K562 (cell line): ENCODE measurements at places on chromosomes 5 and 9.

DNA sequence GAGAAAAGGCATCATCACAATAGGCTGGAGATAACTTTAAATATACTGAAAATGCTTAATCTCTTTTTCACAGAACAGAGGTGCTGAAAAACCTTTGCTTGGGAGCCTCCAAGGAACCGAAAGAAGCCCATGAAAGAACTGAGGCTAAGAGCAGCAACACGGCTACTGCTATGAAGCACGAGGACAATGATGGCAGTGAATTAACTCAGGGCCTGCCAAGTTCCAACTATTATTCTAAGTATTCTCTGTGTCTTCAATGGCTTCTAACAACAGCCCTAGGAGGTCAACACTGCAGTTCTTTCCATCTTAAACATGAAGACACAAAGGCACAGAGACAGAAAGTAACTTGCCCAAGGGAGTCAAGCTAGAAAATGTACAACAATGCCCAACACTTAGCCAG, 293.0 kb upstream of the DAP start:
- no peaks in the 10 kb centered on the region for H3K36me3 ChIP-seq
- no peaks in the 10 kb centered on the region for H3K27me3 ChIP-seq
- H3K4me3 ChIP-seq, result no peak overlapping the region
- no peaks in the 10 kb centered on the region for H3K4me1 ChIP-seq
- no peak overlapping the region for H3K27ac ChIP-seq

DNA sequence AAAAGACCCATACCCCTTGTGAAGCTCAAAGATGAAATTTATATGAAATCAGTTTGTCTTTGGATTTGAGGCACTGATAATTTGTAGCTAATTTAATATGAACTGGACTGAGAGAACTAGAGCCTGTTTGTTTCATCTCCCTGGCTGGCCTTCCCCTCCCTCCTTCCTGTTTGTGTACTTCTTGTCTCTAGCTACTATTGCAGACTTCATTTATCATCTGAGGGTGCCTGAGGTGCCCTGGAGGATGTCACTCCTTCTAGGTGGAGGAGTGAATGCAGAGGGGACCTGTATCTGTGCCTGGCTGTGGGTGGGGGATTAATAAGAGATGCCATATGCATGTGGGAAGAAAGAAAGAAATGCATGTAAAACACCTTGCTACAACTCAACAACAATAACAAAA, 22.2 kb upstream of the GNPDA1 start:
- H3K36me3 ChIP-seq, result no peaks in the 10 kb centered on the region
- no peaks in the 10 kb centered on the region; the same call in 1 of the 2 replicates for H3K4me1 ChIP-seq
- H3K4me3 ChIP-seq, result no peak overlapping the region
- no peak overlapping the region for H3K27ac ChIP-seq
- DNase-seq, result no peak

DNA sequence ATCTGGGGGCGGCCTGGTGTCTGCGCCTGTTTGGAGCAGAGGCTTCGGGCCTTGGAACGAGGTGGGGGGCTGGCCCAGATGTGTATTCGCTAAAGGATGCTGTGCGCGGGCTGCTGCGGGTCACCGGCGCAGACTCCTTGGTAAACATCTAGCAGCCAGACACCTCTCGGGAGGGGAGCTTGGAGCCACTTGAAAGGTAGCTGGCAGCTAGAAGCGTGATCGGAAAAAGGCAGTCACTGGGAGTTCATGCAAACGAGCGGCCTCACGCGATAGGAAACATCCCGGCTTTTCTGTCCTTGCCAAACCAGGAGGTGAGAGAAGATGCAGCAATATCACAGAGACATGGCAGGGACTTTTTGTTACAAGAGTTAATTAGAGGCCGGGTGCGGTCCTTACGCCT, 8.1 kb downstream of the LAMC3 start:
- DNase-seq, result peak; percentile 70
- H3K27me3 ChIP-seq, result peaks cover 97% of the 10 kb centered on the region
- no peak overlapping the region for H3K27ac ChIP-seq
- H3K4me3 ChIP-seq, result no peak overlapping the region
- no peaks in the 10 kb centered on the region for H3K36me3 ChIP-seq

DNA sequence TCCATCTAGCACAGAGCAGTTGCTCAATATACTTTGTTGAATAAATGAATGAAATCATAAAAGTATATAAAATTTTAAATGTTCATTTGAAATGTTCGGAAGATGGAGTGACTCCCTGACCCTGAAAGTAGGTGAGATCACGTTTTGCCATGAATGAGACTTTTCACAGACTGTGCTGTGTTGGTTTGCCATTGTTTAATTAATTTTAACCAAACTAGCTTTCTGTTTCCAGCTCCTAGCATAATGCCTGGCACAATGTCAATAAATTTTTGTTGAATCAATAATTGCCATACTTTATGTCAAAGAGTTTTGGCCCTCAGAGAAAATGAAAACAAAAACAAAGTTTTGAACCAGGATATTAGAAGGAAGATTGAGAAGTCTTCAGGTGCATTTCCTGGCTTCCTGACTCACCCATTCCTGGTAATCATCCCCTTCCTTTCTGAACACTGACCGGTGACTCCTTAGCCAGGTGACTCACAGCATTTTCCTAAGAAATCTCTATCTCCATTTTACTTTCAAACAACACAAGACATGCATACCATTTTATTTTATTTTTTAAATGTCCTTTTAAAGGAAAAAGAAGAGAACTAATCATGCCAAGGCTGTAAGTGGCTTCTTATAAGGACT, 15.1 kb downstream of the SLC28A3 start:
- H3K27me3 ChIP-seq, result no peaks in the 10 kb centered on the region
- H3K36me3 ChIP-seq, result no peaks in the 10 kb centered on the region
- no peak overlapping the region for H3K27ac ChIP-seq
- no peak for DNase-seq

GRCh38 chr5:131661933-131662332, 26.9 kb upstream of the RAPGEF6 start:
- H3K4me1 ChIP-seq, result peaks cover 2% of the 10 kb centered on the region; the same call in 1 of the 3 replicates
- no peak overlapping the region for H3K4me3 ChIP-seq
- H3K27ac ChIP-seq, result no peak overlapping the region
- H3K27me3 ChIP-seq, result no peaks in the 10 kb centered on the region
- peaks cover 73% of the 10 kb centered on the region; the same call in 2 of the 3 replicates for H3K36me3 ChIP-seq
- DNase-seq, result no peak

DNA sequence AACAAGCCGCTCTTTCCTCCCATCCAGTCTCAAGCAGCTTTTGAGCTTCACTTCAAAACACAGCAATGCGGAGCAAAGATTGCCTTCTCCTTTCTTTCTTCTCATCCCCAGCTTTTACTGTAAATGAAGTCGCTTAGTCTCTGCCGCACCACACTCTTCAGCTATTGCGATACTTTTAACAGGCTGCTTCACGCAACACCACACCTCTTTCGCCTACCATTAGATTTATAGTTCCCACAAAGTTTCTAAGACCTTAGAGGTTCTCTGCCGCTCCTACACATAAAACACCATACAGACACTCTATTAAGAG, 711 bp downstream of the PGGT1B start:
- 0 out of 3 replicates have a peak, but pooled peaks cover 2% of the 10 kb centered on the region for H3K4me1 ChIP-seq
- H3K36me3 ChIP-seq, result no peaks in the 10 kb centered on the region
- H3K27ac ChIP-seq, result peak overlapping the region; percentile 84
- peak overlapping the region; percentile 90 for H3K4me3 ChIP-seq
- peak; percentile 37 for DNase-seq
- H3K27me3 ChIP-seq, result no peaks in the 10 kb centered on the region

DNA sequence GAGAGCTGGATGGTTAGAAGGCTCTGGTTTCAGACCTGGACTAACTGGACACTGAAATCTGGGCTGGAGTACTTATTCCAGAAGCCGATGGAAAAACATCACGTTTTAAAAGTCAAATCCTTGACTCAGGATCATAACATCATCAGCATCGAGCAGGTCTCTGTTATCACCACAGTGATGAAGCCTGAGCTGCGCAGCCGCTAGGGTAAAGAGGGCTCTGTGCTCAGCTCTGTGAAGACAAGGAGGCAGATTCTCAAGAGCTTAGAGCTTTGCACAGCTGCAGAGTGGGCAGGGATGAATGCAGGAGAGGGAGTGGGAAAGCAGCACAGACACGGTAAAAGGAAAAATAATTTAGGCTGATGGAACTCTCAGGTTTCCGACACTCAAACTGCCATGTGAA, 208.8 kb upstream of the TAS2R1 start:
- DNase-seq, result no peak
- H3K4me3 ChIP-seq, result no peak overlapping the region
- H3K27ac ChIP-seq, result no peak overlapping the region
- H3K4me1 ChIP-seq, result no peaks in the 10 kb centered on the region
- H3K36me3 ChIP-seq, result no peaks in the 10 kb centered on the region
- no peaks in the 10 kb centered on the region for H3K27me3 ChIP-seq

DNA sequence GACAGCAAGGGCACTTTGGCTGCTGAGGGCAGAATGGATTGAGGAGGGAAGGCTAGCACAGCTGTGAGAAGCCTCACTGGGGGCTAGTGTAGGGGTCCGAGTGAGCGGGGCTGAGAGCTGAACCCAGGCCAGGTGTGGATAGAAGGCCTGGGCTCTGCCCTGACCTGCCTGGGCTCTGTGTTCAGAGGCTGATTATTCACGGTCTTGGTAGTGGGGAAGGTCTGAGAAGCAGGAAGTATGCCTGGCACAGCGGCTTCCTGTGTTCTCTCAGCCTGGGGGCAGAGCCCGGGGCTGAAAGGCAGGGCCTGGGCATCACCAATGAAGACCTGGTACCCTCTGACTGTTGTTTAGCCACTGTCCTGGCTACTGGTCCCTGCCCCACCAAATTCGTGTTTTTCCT, 136.4 kb upstream of the TBC1D2 start:
- H3K27ac ChIP-seq, result no peak overlapping the region
- DNase-seq, result no peak
- no peaks in the 10 kb centered on the region for H3K36me3 ChIP-seq
- no peak overlapping the region for H3K4me3 ChIP-seq
